ENCODE measurements at places on chromosomes 7 and 10.

DNA sequence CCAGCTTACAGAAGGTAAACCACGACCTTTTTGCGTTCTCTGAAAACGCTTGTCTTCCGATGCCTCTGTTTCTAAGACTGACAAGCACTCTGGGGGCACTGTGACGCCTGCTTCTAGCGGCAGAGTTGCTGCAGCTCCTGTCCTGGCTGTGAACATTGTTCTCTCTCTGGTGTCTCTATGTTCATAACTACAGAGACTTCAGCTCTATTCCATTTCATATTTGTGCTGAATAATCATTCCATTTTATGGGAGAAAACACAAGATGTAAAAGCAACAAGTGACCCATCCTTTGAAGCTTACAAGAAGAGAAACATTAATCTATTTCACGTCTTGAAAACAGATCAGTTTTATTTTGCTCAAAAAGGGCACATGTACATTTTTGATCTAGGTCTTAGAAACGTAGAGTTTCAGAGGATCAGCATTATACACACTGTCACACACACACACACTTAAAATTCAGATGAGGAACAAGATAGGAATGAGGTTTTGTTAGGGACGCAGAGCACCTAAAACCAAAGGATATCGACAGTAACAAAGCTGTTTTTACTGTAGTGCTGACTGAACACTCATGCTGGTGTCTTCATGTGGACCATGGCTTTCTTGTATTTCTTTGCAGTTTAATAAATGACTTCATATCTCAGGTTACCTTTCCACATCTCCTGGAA, 3.0 kb downstream of the IKZF1 start:
- peak; percentile 32 for DNase-seq

DNA sequence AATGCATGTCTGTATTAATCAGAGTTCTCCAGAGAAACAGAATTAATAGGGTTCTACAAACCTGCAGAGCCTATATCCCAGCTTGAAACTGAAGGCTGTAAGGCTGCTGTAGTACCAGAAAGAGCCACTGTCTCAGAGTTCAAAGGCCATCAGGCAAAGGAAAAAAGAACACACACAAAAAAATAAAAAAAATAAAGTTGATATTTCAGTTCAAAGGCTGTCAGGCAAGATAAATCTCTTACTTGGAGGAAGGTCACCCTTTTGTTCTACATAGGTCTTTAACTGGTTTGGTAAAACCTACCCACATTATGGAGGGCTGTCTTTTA, 12.0 kb upstream of the TMEM26 start:
- no peak for DNase-seq

DNA sequence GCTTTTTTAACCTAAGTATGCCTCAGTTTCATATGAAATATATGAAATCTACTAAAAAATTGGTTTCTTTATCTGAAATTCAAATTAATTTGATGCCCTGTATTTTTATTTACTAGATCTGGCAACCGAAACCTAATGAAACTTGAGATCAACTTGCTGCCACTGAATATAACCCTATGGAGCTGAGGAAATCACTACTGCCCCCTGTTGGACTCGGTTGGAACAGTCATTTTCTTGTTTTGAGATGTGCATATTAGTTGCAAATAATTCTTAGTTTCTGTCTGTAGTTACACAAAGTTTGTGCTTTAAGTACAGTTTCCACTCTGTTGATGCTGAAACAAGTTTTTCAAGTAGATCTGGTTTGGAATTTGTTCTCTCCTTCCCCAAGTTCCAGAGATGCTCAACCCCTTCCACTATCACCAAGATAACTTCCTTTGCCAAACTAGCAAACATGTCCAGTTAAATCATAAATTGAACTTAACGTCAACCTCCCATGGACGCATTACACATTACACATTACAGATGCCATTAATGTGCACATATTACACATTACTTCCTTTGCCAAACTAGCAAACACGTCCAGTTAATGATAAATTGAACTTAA, 22.2 kb upstream of the EXOC4 start:
- DNase-seq, result no peak

- no peak for DNase-seq
Observed at GRCh38 chr7:15832996-15833395, 146.5 kb upstream of the MEOX2 start.

DNA sequence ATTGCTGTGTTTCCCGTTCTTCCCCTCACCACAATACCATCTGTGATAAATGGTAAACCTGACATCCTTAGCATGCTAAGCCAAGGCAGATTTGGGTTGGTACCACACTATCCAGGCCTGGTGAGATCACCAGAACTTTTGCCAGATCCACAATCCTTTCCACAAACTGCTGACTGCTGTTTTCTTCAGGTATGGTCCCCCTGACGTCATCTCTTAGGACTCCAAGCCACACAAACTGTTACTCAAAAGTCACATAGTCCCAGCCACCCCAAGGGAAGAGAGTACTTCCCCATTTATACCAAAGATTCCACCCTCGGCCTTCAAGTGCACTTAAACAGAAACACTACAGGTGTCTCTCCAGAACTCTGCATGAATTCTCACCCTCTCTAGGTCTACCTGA, 34.8 kb downstream of the SLC25A13 start:
- DNase-seq, result no peak

GRCh38 chr7:1136841-1137516, 23.0 kb downstream of the ZFAND2A start:
- no peak for DNase-seq

- no peak for DNase-seq
Observed at GRCh38 chr10:24869354-24870015, 82.9 kb downstream of the PRTFDC1 start.

- no peak for DNase-seq
Observed at GRCh38 chr10:133162178-133162909, 2.3 kb downstream of the KNDC1 start.

DNA sequence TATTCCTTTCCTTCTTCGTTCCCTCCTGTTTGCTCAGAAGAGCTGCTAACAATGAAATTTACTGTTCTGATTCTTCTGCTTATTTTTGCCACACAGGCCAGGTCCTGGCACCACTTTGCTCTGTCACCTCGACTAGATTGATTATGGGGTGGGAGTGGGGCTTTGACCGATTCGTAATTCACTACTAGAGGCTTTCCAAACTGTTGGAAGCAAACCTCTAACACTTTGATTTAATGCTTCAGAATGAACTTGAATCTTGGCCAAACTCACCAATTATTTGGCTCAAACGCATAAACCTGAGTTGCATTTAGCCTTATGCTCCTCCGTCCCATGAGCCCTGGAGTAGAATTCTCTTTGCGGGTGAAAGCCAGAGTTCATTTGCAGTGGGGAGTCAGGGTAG, 476.2 kb upstream of the FZD8 start:
- DNase-seq, result no peak

DNA sequence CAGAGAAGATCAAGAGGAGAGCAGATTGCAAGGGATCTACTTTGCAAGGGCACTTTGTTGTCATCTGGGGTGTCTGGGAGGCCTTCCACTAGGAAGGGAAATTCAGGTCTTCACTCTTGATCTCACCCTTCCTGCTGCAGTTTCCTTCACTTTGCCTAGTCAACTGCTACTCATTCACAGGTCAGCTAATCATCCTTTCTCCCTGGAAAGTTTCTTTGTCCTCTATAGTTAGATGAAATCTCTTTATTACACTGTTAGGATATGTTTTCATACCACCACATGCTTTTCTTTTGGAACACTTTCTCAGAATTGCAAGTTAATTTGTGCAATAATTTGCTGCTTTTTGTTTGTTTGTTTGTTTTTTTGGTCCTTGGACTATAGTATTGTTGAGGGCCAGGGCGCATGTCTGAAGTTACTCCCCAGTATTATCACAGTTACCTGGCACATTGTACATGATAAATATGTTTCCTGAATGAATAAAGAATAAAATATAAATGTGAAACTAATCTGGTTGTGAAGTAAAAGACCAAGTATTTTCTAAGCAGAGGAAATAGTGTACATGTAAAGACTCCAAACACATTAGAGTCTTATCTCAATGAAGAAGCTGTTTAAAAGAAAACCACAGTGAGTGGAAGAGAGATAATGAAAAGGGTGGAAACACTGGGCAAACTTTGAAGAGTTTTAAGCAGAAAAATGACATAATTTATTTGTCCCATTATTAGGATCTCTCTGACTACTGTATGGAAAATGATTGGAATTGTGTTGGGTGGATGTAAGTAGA, 139.9 kb upstream of the DGKB start:
- DNase-seq, result no peak

DNA sequence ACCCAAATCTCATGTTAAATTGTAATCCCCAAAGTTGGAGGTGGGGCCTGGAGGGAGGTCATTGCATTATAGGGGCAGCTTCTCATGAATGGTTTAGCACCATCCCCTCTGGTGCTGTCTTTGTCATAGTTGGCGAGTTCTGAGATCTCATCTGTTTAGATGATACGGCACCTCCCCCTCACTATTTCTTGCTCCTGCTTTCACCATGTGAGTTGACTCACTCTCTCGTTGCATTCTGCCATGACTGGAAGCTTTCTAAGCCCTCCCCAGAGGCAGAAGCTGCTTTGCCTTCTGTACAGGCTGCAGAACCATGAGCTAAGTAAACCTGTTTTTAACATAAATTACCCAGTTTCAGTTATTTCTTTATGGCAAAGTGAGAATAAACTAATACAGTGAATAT, 18.9 kb upstream of the ZNF138 start:
- no peak for DNase-seq

- DNase-seq, result no peak
Observed at GRCh38 chr10:33773253-33773573, 438.7 kb upstream of the NRP1 start.

DNA sequence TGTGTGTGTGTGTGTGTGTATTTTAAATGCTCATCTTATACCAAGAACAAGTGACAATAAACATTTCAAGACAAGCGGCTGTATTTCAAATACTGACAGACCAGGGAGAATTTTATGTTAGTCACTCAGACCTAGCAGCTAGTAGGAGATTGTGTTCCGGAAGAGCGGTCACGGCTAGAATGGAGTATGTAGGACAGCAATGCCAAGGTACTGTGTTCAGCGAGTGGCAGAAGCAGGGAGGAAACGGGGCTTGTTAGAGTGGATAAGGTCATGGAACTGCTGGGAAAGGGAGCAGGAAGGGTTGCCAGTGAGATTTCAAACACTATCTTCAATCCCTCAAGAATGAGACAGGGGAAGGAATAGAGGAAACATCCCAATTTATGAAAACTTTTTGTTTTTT, 260.5 kb upstream of the PITRM1 start:
- DNase-seq, result no peak

- no peak for DNase-seq
Observed at GRCh38 chr7:47940088-47941013, 7.9 kb downstream of the PKD1L1 start.

GRCh38 chr7:13057462-13058200, 370.2 kb downstream of the ARL4A start:
- DNase-seq, result peak; percentile 57

DNA sequence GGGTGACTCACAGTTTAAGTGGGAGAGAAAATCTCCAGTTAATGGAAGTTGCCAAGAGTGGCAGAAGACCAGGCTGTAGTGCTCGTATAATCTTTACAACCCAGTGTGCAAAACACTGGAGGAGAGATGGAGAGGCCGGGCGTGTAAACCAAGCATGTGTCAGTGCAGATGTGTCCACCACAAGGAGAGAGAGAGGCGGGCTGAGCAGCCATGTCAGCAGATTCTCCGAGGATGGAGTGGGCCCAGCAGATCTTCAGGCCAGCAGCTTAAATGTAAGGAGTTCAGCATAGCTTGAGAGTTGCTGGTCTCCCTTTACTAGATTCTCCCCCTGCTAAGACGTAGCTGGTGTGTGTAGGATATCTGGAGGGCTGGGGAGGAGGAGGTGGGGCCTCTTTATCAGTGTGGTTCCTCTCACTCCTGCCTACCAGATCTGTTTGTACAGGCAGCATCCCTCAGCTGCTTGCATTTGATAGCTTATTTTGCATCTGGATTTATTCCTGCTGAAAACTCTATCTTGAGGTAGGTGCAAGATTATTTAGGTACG, 13.7 kb downstream of the BPGM start:
- no peak for DNase-seq

DNA sequence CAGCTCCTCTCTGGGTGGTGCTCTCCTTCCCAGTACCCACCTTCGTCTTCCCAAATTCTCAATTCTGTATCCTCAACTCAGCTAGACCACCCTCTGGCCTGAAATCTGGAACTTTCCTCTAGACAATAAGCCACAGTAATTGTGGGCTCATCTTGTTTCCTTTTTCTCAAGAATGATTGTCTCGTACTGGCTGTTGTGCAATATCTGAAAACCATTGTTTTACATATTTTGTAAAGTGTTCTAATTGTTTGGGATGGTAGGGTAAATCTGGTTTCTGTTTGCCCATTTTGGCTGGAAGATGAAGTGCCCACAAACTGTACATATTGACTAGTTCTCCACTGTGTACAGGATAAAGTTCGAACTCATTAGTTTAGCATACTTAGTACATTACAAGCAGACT, 11.3 kb upstream of the NOBOX start:
- DNase-seq, result no peak

GRCh38 chr7:46281071-46281470, 360.0 kb upstream of the IGFBP3 start:
- no peak for DNase-seq

GRCh38 chr10:100339236-100339635, 7.8 kb upstream of the SCD start:
- no peak for DNase-seq

DNA sequence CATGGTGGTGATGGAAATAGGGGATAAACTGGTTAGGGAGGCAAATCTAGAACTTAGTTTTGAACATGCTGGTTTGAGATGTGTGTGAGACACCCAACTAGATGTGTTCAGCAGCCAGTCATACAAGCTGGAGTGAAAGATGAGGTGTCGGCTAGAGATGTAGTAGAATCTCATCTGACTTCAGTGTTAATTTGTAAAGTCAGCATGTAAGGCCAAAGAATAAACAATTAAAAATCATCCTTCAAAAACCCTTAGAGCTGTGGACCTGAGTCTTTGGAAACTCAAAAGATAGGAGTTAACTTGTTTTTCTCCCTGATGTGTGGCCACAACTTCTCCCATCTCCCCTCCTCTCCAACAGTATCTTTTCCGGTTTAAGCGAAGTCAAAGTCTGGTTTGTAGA, 22.8 kb upstream of the AGK start:
- no peak for DNase-seq

DNA sequence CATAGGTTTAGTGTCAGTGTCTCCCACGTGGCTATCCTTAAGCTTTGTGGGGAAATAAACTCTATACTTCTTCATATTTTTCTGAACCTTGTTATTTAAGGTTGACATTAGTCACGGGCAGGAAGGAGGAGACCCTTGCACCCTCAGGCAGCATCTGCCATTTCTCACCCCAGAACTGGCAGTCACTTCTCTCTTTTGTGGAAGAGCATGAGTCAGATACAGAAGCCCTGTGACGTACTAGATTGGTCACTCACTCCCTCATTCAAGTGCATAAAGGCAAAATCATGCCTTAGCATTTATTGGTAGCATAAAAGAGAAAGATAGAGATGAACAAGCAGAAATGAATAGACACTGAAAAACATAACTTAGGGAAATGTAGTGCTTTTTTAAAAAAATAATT, 206.0 kb upstream of the MDFIC start:
- DNase-seq, result no peak

- DNase-seq, result no peak
Observed at GRCh38 chr7:2729893-2730716, 42.1 kb downstream of the AMZ1 start.

DNA sequence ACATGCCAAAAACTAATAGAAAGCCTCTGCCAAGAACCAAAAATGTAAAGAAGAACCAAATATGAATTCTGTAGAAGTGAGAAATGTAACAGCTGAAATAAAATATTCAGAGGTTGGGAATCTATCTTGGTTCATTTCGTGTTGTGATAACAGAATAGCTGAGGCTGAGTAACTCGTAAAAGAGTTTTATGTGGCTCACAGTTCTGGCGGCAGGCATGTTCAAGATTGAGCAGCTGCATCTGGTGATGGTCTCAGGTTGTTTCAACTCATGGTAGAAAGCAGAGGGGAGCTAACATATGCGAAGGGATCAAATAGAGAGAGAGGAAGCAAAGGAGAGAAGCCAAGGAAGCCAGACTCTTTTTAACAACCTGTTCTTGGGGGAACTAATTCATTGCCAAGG, 717.2 kb downstream of the TNS3 start:
- no peak for DNase-seq

All from bone marrow (tissue), 2 donors.